ENCODE measurements at places on chromosomes 6 and 20. TPM values are rescaled to one million over a fixed set of nuclear protein-coding genes. Genes with fewer than 3 reads are reported as not detected.

SAMD5 gene
- 0.39 TPM for total RNA-seq

C6orf141 gene
- 3.9 TPM for total RNA-seq

CD83 gene
- total RNA-seq, result 12.9 TPM

PROKR2 gene
- not detected for total RNA-seq
